CD4-positive, alpha-beta memory T cell (primary cell): ENCODE measurements at places on chromosomes 7 and 10.

DNA sequence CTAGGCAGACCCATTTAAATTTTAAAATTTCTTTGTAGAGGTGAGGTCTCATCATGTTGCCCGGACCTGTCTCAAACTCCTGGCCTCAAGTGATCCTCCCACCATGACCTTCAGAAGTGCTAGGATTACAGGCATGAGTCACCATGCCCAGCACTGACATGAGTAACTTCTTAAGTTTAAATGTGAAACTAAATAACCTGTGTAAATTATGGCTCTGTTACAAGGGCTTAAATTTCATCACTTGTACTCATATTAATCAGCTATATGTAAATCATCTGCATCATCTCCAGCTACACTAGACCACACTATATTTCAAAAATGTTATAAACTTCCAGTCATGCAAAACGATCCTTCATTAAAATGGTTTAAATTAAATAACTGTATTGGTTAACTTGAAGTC lies 56.1 kb downstream of the ATAD1 start:
- DNase-seq: no peak

DNA sequence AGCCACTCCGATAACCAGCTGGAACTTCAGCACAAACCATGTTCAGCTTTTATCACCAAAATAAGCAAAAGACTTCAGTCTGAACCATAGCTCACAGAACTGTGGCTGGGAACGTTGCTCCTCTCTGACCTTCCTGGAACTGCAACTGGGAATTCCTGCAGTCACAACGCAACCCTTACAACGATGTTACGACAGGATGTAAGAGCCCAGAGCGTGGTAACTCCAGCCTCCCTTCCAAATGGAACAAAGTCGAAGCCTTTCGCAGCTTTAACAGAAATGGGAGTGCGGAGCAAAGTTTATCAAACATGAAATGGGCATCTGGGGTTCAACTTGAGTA lies 162.6 kb downstream of the ADAM12 start:
- no peak for DNase-seq

GRCh38 chr7:85290269-85290668 lies 103.4 kb upstream of the SEMA3D start:
- no peak for DNase-seq

- DNase-seq: no peak
These were observed 179.8 kb upstream of the CSTF2T start for GRCh38 chr10:51879238-51879637.
